ENCODE measurements at places on chromosomes 4 and X.

DNA sequence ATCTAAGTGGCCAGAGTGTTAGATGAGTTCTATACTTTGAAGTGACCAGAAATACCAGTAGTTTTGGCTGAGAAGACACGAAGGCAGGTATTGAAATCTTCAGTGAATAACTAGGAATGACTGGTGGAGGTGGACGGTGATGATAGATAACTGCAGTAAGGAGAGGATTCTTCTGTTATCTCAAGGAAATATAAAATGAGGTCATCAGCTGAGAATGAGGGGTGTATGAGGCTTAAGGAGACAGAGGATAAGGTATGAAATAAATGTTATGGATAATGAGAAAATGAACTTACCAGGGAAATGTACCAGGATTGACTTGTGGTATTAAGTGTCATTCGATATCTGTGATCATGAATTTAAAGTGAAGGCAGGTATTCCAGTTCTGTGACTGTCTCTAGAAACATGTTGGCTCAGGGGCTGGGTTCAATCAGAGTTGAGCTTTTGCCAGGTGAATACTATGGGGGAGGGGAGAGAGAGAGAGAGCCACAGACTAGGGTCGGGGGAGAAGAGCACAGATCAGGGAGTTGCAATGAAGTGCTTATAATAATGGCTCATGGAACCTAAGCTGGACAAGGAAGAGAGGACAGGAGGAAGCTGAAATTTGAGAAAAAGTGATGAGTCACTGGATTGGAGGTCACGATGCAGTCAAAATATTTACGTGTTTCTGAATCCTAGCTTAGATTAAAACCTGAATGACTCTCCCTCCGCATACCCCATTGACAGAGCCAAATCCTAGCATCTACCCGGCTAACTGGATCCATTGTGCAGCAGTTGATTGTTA, 37.5 kb upstream of the BRS3 start:
- DNase-seq, result no peak

DNA sequence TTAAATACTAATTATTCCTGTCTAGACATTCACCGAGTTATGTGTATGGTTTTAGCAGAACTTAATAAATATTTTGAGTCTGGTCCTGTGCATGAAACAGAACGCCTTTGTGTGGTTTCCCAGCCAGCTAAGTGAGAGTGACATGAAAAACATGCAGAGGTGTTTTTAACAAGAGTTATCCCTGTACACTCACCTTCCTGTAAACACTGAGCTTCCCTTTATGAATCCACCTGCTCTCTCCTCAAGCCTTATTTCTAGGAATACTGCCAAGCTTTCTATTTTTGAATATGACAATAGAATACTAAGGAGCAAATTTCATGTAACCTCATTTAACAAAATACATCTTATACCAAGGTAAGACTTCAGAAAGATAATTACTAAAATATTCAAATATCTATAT, 270.3 kb upstream of the CTSO start:
- no peak for DNase-seq

GRCh38 chr4:96170198-96170597, 330.3 kb downstream of the PDHA2 start:
- no peak for DNase-seq

DNA sequence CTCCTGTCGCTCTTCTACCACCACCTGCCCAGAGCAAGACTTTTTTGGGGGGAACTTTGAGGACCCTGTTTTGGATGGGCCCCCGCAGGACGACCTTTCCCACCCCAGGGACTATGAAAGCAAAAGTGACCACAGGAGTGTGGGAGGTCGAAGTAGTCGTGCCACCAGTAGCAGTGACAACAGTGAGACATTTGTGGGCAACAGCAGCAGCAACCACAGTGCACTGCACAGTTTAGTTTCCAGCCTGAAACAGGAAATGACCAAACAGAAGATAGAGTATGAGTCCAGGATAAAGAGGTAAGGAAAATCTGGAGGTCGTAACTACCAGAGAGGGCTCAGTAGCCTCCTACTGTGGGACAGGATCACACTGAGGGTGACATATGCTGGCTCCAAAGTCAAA, 364.5 kb downstream of the MAPK10 start:
- no peak for DNase-seq

GRCh38 chr4:100657187-100657586, 139.4 kb upstream of the EMCN start:
- DNase-seq, result no peak

DNA sequence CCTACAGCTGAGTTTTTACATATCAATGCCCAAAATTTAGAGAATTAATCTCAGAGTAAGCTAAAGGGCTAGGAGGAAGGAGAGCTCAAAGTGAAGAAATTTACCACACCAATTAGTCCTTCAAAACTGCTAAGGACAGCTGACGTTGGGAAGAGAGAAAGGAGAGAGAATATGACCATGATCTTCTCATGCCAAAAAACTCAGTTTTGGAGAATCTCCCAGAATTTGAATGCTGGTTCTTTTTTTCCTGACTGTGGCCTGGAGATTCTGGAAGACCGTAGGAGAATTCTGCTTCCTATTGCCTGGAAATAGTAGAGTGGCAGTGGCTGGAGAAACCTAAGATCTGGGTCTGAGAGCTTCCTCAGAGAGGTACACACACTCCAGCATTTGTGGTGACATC, 834.4 kb upstream of the SLIT2 start:
- DNase-seq, result no peak

DNA sequence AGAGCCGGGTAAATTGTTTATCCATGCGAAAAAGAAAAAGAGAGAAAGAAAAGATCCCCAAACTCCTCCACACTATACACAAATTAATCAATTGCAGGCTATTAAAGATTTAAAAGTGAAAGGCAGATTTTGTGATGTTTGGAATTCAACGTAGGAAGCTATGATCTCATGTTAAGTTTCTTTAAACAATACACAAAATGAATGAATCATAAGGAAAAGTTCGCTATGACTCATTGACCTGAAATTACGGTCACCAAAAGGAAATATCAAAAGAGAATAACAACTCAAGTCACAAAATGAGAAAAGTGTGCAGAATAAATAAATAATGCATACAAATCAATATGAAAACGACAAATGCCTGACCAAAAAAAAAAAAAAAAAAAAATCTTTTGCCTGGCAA, 28.6 kb downstream of the CLNK start:
- DNase-seq, result no peak

DNA sequence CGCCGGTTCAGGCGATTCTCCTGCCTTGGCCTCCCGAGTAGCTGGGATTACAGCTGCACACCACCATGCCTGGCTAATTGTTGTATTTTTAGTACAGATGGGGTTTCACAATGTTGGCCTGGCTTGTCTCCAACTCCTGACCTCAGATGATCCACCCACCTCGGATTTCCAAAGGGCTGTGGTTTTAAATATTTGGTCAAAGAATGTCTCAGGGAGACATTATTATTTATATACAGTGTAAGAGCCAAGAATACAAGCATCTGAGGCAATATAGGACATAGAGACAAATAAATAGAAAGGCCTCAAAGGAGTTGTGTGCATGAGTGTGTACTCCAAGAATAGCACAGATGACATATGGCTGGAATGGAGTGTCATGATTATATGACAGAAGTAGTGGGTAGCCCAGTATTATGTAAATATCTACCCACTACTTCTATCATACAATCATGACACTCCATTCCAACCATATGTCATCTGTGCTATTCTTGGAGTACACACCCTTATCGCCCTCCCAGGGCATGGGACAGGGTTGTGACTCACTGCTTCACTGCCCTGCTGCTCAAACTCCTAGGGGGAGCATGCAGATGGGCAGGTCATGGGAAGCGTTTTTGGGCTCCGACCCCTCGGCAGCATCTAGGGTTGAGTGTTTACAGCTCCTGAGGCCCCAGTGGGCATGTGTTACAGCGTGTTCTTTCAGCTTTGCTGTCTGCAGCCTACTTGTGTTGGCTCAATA, 1649.8 kb upstream of the PCDH10 start:
- no peak for DNase-seq

DNA sequence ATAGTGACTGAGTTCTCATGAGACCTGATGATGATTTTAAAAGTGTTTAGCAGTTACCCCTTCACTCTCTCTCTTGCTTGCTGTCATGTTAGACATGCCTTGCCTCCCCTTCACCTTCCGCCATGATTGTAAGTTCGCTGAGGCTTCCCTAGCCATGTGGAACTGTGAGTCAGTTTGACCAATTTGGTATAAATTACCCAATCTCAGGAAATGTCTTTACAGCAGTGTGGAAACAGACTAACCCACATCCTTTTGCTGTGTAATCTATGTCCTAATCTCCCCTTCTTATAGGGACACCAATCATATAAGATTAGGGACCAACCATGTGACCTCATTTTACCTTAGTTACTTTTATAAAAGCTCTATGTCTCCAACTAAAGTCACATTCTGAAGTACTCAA, 677.8 kb downstream of the ADGRL3 start:
- DNase-seq, result no peak

- DNase-seq, result no peak
Measured at GRCh38 chrX:49186125-49187027, at the start of gene PRICKLE3. Gene PRICKLE3 (minus strand): TSS chrX:49186373. CDS start chrX:49186297, 76 bp downstream.

DNA sequence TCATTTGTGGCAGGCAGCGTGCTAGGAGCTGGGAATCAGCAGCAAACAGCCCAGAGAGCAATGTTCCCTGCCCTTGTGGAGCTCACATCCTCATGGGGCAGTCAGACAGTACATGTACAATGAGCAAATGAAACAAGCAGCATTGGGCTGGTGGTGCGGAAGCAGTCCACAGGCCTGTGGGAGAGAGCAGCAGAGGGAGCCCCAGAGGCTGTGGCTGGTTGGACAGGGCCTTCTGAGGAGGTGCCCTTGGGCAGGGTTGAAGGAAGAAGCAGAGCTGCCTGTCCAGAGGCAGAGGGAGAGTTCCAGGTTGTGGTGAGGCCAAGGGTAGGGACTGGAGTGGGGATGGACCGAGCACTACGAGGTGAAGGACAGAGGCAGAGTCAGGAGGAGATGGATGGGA, 22.5 kb downstream of the MMGT1 start:
- no peak for DNase-seq
